ENCODE measurements at places on chromosomes 6 and 20. TPM values are rescaled to one million over a fixed set of nuclear protein-coding genes. Genes with fewer than 3 reads are reported as not detected.

DNA sequence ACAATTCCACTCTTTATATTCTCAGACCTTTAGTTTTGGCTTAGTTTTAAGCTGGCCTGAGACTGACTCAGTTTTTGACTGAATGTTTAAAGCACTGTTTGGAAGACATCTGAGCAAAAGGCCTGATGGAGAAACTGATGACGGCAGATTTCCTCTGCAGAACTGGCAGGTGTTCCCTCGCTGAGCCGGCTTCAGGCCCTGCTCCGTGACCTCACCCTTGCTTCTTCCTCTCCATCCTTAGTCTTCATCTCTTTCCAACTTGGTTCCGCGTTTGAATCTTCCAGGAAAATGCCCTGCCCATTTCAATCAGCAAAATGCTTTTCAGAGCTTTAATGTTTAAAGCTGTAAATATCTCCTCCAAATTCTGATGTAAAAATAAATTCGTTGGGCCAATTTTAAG lies 6.6 kb downstream of the NKX2-4 start:
- DNase-seq, result no peak

DNA sequence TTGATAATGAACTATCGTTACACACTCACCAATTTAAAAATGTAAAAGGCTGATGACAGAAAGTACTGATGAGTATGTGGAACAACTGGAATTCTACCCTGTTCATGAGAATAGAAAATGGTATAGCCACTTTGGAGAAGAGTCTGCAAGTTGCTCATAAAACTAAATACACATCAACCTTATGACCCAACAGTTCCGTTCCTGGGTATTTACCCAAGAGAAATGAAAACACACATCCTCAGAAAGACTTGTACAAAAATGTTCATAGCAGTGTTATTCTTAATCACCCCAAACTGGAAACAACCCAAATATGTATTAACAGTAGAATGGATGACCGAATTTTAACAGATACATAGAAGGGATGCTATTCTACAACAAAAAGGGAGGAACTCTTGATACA lies 145.7 kb upstream of the LRFN2 start:
- no peak for DNase-seq

SMLR1 gene
- 22.2 TPM for total RNA-seq

GSTA4 gene
- 5.5 TPM for total RNA-seq
